Stimulated activated CD8-positive, alpha-beta memory T cell treated with anti-CD3 and anti-CD28 coated beads, Interleukin-7, amount 100 ng/mL, for 24 hours (primary cell): ENCODE measurements at places on chromosomes 11 and 22.

DNA sequence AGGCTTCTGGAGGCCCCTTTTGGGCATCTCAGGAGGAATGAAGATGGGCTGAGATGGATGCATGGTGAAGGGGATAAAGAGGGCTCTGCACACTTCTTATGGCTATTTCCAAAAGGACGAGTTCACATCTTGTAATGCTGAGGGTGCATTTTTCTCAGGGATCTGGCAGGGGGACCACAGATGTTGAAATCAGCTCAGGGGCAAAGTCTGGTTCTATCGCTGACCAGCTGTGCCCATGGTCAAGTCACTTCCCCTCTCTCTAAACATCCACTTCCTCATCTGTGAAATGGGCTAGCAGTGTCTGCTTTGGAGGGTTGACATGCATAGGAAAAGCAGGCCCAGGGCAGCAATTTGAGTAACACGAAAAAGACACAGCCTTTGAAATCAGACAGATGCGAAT is 26.5 kb downstream of the LHFPL7 start:
- DNase-seq: no peak

- DNase-seq: no peak
Measured at GRCh38 chr11:128415539-128415938, 171.8 kb downstream of the ETS1 start.

DNA sequence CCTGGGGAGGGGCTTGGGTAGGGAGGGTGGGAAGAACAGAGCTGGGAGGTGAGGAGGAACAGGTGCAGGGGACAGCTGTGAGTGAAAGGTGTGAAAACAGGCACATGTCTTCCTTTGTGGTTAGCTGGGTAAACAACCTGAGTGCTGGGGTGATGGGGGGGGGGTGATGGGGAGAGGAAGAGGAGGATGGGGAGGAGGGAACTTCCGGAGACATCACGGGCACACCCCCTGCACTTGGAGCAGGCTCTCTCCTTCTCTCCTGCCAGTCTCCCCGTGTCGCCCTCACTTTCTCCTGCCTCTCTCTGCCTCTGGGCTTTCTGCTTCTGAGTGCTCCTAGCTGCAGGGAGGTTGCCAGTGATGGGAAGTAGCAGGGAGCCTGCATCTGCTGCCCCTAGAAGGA is 8.8 kb downstream of the CXCR5 start:
- no peak for DNase-seq

- no peak for DNase-seq
Measured at GRCh38 chr11:123069908-123070821, 8.2 kb upstream of the HSPA8 start.

GRCh38 chr11:32820497-32820896 is 9.2 kb upstream of the PRRG4 start:
- DNase-seq: no peak

GRCh38 chr22:44020981-44021380 is 3.1 kb upstream of the PARVB start:
- DNase-seq: no peak

GRCh38 chr11:88631497-88631896 is 294.0 kb upstream of the CTSC start:
- DNase-seq: no peak

- DNase-seq: no peak
Measured at GRCh38 chr11:95005642-95006041, 19.4 kb upstream of the KDM4E start.

- no peak for DNase-seq
Measured at GRCh38 chr11:44600839-44601383, 35.4 kb downstream of the CD82 start.

DNA sequence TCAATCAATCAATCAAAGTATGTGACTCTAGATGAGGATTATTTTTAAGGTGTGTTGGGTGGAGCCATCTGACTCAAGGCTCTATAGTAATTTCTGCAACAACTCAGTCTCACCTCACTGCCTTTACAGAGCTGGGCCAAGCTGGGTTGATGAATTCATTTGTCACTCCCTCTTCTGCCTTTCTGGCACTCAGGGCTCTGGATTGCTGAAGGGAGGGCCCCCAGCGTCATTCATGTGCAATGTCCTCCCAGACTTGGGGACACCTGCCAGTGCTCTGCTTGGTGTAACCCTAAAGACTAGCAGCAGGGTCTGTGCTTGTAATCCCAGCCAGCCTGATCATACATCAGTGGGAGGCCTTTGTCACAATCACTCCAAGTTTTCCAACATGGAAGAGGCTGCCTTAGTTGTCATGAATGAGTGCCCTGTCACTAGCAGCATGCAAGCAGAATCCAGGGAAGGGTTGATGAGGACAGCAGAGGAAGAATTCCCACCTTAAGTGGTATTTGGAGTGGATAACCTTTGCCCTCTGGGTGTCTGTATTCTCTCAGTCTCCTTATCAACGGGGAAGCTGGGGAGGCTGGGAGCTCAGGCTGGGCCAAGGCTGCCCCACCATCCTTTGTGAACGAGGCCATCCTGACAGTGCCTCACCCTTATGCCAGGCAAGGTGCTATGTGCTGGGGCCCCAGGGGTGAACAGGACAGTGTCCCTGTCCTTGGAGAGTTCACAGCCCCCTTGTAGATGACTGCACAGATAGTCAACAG is 2.0 kb upstream of the TP53I11 start:
- DNase-seq: no peak

- DNase-seq: no peak
Measured at GRCh38 chr11:117861151-117862018, 15.1 kb downstream of the FXYD6 start.

DNA sequence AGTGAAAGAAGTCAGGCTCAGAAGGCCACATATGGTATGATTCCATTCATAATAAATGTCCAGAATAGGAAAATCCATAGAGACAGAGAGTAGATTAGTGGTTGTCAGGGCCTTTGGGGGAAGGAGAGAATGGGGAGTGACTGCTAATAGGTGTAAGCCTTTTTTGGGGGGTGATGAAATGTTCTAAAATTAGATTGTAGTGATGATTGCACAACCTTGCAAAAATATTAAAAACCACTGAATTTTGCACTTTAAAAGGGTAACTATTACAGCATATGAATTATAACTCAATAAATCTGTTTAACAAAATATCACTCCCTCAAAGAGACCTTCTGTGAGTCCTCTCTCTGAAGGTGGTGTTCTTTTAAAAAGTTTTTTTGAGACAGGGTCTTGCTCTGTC is 72.3 kb upstream of the GRK3 start:
- DNase-seq: no peak

GRCh38 chr11:15483205-15483604 is 368.5 kb downstream of the INSC start:
- DNase-seq: no peak

DNA sequence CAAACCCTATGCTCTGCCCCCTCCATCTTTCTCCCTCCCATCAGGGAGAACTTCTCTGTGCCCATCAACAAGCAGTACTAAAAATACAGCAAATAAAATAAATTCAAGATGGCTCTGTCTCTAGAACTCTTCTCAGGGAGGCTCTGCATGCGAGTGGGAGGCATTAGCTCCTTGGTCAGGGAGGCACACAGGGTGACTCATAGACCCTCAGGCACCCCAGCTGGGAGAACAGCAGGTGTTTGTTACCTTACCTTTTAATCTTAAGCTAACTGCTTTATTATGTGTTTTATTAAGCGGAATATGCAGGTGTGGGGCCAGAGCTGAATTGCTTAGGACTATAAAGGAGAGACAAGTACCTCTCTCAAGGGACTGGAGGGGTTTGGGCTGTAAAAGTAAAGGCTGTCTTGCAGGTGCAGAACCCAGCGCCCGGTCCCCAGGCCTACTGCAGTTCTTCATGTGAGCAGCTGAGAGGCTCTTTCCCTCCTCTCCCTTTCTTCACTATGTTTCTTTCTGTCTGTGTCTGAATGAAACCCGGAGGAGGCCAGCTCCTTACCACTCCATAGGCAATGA is 20.8 kb downstream of the CSNK2A3 start:
- DNase-seq: no peak

GRCh38 chr11:44814881-44815592 is 88.3 kb downstream of the TSPAN18 start:
- no peak for DNase-seq

DNA sequence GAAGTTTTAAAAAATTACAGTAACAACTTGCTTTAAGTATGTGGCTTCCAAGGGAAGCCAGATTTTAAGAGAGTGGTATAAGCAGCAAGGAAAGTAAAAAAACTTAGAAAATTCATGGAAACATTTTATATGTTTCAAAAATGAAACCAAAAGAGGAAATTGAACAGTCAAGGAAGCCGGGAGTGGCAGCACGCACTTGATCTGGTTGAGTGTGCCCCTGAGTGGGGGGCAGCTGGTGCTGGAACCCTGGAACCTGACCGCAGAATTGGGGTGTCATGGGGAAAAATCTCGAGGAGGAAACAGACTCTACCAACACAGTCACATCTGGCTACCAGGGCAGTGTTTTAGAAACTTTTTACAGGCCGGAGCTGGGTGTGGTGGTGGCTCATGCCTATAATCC is 14.0 kb downstream of the MICALL1 start:
- DNase-seq: no peak

DNA sequence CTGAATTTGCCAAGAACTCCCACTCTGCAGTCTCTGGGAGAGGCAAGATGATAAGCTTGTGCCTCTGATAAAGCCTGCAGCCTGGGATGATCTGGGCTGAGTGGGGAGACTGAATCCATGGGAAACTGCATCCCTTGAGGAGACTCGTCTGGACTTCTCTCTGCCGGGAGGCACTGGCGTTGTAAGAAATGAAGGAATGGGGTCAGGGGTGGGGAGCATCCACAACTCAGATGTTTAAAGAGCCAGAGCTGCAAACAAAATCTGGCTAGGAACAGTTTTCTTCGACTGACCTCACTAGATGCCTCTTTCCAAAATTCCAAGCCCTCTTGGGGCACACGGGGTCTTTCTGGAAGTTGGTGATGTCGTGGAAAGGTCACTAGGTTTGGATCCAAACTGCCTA is 64.4 kb downstream of the SPON1 start:
- DNase-seq: no peak

DNA sequence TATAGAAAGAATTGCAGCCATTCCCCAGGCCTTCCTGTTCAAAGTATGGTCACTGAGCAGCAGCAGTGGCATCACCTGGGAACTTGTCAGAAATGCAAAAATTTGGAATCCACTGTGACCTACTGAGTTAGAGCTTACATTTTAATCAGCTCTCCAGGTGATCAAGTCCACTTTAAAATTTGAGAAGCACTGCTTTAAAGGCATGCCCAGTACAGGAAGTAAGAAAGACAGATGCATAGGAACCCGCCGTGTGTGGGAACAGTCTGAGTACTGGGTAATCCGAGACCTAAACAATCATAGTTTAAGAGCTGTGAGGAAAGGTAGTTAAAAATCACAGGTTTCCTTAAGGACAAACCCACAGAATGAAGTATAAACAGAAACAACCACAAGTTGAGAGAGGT is 462.4 kb downstream of the RAB38 start:
- no peak for DNase-seq
